ENCODE measurements at places on chromosomes 7 and 10.

GRCh38 chr10:103828107-103828506 lies 27.3 kb downstream of the SH3PXD2A start:
- DNase-seq: no peak

DNA sequence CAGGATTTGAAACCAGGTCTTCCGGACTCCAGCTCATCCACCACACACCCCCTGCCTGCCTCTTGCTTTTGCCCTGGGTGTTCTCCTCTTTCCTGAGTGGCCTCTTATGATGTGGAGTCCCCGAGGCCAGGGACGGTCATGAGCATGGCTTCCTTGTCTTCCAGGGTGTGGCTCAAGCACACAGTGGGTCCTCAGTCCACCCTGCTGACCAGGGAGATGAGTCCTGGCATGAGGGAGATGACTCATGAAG lies 32.8 kb downstream of the DNAJB12 start:
- DNase-seq: no peak

DNA sequence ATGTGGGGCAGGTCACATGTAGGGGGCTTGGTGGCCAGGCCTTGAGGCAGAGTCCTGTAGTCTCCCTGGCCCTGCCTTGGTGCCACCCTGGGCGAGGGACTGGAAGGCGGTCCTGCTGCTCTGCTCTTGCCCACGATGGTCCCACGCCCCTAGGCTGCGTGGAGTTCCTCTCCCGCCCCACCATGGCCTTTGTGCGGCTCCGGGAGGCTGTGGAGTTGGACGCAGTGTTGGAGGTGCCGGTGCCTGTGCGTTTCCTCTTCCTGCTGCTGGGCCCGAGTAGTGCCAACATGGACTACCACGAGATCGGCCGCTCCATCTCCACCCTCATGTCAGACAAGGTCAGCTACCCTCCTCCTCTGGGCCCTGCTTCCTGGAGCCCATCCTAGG lies 10.0 kb downstream of the FASTK start:
- DNase-seq: no peak

GRCh38 chr7:157253850-157254249 lies 83.0 kb upstream of the DNAJB6 start:
- DNase-seq: no peak

DNA sequence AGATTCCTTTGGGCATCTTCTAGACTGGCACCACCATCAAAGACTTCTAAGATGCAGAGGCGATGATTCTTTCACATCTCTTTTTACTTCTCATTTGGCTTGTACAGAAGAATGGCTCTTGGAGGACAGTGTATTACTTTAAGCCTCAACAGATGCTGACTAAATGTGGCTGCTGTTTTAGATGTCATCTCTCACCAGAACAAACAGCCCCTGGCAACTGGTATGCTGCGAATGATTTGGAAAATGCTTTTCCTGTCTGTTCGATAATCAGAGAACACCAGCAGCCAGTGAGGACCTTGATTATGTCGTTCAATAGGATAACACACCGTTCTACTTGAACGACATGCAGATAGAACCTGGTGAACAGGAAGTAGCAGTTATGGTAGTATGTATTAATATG lies 131.8 kb downstream of the RNF216 start:
- DNase-seq: no peak

- no peak for DNase-seq
These were observed 216.7 kb downstream of the ADAM12 start for GRCh38 chr10:126171555-126171954.

- peak; percentile 69 for DNase-seq
These were observed 2.4 kb downstream of the GATA3 start for GRCh38 chr10:8056871-8057331.

- no peak for DNase-seq
These were observed 43.4 kb downstream of the FOXL3 start for GRCh38 chr7:333393-333764.

DNA sequence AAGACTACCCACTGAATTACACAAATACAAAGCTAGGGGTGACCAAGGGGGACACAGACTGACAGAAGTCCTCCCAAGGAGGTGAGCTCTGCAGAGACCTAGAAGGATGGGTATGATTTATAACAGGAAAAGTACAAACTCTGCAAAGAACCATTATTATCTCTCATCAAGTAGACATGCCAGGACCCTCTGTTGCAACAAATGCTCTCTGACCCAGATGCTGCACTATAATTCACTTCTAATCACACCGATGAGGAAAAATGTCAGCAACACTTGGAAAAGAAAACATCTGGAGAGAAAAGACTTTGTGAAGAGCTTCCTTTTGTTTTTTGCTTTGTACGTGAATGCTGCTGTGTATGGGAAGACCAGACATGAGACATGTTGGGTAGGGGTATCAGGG lies 178.3 kb upstream of the PDE1C start:
- DNase-seq: no peak

- peak; percentile 15 for DNase-seq
These were observed 145.1 kb downstream of the GRM8 start for GRCh38 chr7:127107601-127108007.

All from CD4-positive, alpha-beta T cell treated with Interleukin-15 for 4 hours (primary cell).